ENCODE measurements at places on chromosomes 2 and 18.

GRCh38 chr2:48471048-48471474 is 58.9 kb upstream of the STON1 start:
- DNase-seq, result no peak

DNA sequence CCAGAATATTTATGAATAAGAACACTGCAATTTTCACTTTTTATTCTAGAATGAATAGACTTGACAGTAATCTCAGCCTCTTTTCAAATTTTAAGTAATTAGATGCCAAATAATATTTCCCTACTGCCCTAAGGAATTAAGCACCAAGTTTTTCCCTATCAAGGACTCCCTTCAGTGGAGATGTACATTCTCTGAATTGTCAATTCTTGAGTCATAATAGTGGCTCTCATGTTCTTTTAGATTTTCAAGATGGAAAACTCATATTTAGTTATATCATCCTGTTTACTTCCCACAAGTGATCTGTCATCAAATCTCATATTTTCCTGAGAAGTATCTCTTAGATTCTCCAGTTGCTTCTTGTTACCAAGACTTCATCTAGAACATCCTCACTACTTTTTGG is 1248.9 kb upstream of the CHAC2 start:
- DNase-seq, result no peak

GRCh38 chr18:14075196-14075595 is 57.0 kb downstream of the ZNF519 start:
- DNase-seq, result no peak

DNA sequence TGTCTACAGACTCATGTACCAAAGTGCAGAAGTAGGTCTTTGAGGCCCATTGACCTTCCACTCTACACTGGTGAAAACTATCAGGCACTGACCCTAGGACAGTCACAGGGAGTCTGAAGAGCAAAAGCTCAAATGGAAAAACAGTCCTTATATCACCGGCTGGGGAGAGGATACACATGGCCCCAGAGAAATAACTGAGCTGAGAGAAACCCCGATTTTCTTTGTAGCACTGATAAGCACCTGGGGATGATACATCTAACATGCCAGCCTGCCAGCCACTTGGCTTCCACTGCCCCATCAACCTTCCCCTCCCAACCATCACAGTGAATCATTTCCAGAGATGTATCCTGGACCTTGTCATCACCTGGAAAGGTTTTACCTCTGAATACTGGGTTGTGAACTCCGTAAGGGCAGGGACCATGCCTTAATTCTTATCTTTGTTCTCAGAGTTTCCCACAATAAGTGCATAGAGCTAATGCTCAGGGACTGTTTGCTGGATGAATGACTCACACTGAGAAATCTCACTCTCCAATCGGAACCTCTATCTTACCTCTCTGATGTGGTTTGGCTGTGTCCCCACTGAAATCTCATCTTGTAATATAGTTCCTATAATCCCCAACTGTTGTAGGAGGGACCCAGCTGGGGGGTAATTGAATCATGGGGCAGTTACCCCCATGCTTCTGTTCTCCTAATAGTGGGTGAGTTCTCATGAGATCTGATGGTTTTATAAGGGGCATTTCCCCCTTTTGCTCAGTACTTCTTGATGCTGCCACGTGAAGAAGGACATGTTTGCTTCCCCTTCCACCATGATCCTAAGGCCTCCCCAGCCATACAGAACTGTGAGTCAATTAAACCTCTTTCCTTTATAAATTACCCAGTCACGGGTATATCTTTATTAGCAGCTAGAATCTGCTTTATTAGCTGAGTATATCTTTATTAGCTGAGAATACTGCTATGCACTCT is 37.1 kb downstream of the EVA1A start:
- no peak for DNase-seq

- no peak for DNase-seq
Measured at GRCh38 chr2:142694282-142694681, 183.2 kb upstream of the KYNU start.

DNA sequence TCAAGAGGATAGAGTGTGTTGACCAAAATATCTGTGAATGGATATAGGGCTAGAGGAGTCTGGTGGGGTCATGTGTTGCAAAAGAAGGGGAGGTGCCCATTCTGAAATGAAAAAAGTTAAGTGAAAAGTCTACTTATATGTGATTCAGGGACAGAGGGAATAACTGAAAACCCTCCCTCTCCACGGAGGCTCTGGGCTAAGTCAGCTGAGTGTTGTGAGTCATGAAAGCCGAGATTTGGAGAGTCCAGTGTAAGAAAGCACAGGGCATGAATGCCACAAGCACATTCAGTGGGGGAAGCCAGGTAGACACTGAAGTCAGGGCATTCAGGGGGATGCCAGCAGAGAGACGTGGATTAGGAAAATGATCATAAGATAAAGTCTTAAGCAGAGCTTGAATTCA is 871.9 kb downstream of the TSN start:
- no peak for DNase-seq

DNA sequence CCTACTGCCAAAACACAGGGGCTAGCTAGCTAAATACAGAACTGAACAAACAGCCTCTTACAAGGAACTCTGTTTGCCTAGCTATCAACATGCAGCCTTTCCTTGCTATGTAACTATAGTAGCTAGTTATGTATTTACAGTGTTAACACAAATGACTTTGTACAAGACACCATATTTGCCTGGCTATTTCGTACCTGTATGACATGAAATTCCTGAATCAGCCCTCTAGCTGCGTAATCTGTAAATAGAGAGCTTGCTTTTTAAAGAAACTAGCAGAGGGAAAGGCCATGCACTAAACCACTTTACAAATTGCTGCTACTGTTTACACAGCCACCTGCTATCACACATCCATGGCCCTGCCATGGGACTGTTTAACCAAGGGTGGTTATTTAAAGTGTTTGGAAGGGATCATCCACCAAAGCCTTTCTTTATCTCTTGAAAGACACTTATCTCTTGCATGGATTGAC is 248.7 kb downstream of the TFCP2L1 start:
- DNase-seq, result no peak

- DNase-seq, result no peak
Measured at GRCh38 chr2:41736105-41736567, 311.7 kb upstream of the PKDCC start.

DNA sequence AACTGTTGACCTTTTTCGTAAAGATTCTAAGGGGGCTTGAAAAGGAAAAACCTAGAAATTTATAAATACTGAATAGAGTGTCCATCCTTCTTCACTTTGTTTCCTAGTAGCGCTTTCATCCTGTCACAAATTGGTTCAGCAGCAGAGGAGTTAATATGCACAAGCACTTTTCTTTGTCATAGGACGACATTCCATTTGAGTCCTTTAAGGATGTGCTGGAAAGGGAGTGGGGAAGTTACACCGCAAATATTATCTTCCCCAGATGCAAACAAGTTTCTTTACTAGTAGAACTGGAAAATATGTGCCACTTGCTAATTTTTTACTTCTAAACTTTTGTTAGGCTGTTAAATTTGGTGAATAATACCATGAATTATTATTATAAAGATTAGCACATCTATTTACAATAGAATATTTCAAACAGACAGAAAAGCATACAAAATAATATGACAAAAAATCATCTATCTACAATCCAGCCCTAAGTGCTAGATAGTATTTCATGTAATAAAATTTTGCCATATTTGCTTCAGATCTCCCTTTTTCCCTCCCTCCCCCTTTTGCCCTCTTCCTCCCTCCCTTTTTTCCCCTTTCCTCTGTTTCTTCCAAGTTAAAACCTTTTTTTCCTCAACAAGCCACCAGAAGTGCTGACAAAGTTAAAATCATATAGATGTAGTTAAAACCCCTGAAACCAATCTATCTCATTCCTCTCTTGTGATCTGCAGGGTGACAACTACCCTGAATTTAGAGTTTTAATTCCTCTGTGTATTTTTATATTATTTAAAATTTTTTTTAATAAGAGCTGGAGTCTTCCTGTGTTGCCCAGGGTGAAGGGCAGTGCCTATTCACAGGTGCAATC is 50.5 kb upstream of the MAP4K3 start:
- DNase-seq, result no peak

DNA sequence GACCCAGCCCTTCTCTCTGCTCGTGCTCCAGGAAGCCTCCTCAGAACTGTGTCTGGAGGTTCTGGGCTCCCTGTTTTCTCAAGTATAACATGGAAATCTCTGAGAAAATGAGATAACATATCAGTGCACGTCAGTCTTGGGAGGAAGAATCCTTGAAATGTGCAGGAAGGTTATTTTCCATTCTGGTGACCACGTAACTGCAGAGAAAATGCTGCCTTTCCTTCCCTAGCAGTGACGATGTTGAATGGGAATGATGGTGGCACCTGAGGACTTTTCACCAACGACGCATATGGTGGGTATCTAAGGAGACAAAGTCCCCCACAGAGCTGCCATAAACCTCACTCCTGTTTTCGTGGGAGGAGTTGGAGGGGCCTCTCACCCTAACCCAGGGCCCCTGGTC is 272.1 kb upstream of the SIX2 start:
- no peak for DNase-seq

DNA sequence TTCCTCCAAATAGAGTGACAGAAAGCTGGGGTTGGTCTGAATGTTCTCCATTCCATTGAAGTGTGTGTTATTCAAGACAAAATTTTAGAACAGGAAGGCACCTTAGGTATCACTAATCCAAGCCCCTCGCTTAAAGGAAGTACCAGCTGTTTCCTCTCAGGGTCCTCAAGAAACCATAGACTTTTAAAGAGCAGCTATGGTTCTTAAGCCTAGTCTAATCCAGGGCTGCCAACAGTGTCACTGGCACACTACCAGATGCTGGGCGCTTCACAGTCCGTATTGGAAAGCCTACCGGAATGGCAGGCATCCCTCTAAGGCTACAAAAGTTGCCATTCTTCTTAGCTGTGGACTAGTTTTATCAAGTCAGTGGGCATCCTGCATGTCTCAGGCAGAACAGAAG is 1.9 kb downstream of the NEMP2 start:
- no peak for DNase-seq

- no peak for DNase-seq
Measured at GRCh38 chr2:233973786-233974185, 56.6 kb downstream of the TRPM8 start.

- DNase-seq, result no peak
Measured at GRCh38 chr2:120857931-120858330, 122.3 kb downstream of the GLI2 start.

DNA sequence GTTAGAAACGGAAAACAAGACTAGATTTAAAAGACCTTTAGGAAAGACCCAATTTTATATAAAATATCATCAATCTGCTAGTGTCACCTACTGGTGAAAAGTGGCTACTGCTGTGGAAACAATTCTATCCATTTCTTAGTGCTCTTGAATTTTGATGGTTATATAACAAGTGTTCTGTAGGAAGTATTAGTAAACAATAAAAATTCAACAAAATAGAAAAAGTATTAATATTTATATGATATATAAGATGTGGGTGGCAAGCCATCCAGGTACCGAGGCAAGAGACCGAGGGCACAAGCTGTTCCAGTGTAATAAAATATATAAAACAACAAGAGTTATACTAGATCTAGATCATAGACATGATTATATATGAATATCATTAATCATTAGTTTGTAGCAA is 6.2 kb upstream of the TMEM87B start:
- no peak for DNase-seq

GRCh38 chr2:220533485-220533884 is 906.1 kb downstream of the SLC4A3 start:
- DNase-seq, result no peak

- peak; percentile 18 for DNase-seq
Measured at GRCh38 chr2:174682578-174683391, 81.5 kb downstream of the CHRNA1 start.

GRCh38 chr2:105926960-105927678 is 182.4 kb downstream of the NCK2 start:
- DNase-seq, result peak; percentile 48

- DNase-seq, result peak; percentile 26
Measured at GRCh38 chr18:70659036-70659925, 370.4 kb downstream of the SOCS6 start.

GRCh38 chr2:63628403-63628942 is 39.7 kb downstream of the MDH1 start:
- no peak for DNase-seq

GRCh38 chr18:23270986-23271680 is 135.8 kb downstream of the CABLES1 start:
- DNase-seq, result no peak

- no peak for DNase-seq
Measured at GRCh38 chr18:22293417-22293816, 124.0 kb downstream of the GATA6 start.

GRCh38 chr2:215140166-215140707 is 1.8 kb upstream of the ABCA12 start:
- DNase-seq, result no peak

- DNase-seq, result no peak
Measured at GRCh38 chr18:58886864-58887612, 22.4 kb downstream of the ZNF532 start.

DNA sequence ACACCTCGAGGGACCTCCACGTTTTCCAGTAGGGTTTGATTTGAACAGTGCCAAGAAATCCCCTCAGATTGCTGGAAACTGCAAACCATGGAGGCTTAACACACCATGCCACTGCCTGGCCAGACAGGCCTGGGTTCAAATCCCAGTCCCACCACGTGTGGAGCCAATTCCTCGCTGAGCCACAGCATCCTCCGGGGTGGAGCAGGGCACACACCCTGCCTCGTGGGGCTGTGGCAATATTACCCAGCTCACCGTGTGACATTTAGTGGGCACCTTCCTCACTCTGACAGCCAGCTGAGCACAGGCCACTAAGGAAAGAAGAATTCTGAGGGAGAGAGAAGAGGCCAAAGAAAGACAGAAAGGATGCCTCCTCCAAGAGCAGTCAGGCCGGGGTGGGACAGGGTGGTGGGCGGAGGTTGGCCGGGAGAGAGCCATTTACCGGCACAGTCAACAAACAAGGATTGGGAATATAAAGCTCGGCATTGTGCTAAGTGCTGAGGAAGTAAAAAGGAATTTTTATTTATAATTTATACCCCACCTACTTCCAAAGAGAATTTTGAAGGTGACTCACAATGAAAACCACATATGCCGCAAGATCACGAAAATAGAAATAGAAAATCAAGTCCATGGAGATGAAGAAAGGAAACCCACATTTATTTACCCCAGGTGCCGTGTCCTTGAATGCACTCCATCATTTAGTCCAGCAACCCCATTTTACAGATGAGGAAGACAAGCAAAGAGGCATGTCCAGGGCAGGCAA is 111.5 kb downstream of the MCFD2 start:
- no peak for DNase-seq

DNA sequence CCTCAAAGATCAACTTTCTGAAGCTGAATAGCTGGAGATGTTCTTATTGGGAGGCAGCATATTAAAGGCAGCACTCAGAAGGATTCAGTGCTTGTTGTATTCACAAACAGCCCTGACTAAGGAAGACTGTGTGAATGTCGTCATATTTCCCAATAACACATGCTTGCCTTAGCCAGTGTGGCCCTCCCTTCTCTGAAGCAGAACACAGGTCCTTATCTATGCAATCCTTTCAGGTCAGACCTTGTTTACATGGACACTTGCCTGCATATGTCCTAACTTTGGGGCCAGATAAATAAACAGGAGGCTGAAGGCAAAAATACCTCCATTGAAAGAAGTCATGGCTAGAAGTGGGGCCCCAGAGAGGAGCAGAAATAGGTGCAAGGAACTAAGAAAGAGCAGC is 97.2 kb downstream of the SLC4A3 start:
- no peak for DNase-seq

GRCh38 chr2:25757906-25758305 is 84.5 kb upstream of the DTNB start:
- DNase-seq, result no peak

- no peak for DNase-seq
Measured at GRCh38 chr2:234950730-234951663, 820 bp upstream of the SH3BP4 start.

Data from stimulated activated CD8-positive, alpha-beta memory T cell treated with anti-CD3 and anti-CD28 coated beads, Interleukin-7, amount 100 ng/mL, for 4 hours (primary cell).